Left lobe of liver (tissue), 2 donors: ENCODE measurements at places on chromosomes 7 and 10. TPM values are rescaled to one million over a fixed set of nuclear protein-coding genes. Genes with fewer than 3 reads are reported as not detected.

DNA sequence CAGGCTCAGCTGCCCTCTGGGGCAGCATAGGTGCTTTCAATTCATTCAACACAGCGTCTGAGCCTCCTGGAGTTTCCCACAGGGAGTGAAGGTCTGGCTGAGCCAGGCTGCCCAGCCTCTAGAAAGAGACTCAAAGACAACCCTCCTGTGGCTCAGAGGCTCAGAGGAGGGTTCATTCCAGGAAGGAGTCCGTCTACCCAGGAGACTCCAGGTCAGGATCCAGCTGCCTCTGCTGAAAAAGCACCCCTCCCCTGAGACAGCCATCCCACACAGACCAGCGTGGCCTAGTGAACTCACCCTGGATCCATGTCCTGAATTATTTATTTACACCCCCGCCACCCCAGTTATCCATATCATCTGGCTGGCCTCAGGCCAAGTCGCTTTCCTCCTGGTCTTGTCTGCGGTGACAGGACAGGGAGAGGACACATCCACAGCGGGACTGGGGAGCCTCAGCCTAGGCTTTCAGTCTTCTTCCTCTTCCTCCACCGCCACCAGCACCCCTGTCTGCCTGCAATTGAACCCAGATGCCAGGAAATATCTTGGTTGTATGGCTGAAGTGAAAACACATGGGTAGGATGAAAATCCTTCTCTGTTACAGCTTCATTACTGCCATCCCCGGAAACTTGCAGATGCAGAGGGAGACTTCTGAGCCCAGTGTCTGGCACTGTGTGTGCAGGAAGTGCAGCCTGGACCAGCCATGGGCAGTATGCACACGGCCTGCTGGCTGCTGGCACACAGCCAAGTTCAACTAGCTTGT lies 44.0 kb upstream of the COL13A1 start:
- no peak for DNase-seq

GRCh38 chr10:21398563-21399231 lies 126.8 kb downstream of the SKIDA1 start:
- DNase-seq, result no peak

DNA sequence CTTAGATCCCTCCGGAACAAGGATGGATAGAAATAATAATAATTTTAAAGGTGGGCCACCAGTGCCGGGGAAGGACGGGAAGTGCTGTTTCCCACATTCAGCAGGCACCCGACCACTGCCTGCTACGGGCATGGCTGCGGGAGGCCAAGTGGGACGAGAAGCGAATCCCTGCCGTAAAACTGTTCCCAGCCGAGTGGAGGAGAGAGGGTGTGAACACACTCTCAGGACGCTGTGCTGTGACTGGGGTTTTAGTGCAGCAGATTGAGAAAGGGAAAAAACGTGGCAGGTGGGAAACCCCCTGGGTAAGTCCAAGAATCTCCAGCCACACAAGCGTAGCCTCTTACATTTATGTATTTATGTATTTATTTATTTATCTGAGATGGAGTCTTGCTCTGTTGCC lies 158.8 kb downstream of the DNAJB6 start:
- peak; percentile 19 for DNase-seq

The SNX10 gene
- total RNA-seq, result 27.4 TPM

The AEBP1 gene
- total RNA-seq, result 9.4 TPM
